Stimulated activated CD4-positive, alpha-beta T cell treated with anti-CD3 and anti-CD28 coated beads, Interleukin-12 subunit alpha, Interleukin-12 subunit beta, amount 100 ng/mL, for 24 hours (primary cell): ENCODE measurements at places on chromosomes 3 and 15.

DNA sequence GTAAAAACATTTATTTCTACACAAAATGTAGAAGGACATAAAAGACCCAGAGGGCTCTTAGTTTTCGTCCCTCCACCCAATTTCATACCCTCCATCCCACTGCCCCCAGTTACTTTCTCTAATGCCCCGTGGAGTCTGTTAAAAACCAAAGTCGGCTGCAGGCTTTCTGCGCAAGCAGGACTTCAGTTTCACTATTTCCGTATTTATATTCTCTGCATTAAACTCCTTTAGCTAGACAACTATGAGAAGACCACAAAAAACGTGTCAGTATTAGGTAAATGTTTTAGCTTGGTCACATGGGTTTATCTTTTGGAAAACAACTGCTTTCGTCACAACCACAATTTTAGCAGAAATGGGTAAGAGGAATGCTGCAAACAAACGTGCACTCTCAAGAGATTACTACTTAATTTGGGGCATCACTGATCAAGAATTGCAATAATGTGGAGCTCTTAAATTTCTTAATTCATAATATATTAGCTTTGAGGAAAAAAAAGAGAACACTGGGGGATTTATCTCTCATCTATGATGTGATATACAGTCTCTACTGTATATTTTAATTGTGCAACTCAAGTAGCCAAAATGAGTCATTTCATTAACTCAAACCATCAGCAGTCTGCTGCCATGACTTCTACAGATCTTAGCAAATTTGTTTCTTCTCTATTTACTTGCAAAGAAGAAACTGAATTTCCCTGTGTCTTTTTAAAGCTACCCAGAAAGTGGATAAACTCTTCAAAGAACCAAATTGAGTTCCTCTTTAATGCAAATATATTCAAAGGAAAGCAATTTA, 740 bp upstream of the NSMCE3 start:
- DNase-seq = no peak

DNA sequence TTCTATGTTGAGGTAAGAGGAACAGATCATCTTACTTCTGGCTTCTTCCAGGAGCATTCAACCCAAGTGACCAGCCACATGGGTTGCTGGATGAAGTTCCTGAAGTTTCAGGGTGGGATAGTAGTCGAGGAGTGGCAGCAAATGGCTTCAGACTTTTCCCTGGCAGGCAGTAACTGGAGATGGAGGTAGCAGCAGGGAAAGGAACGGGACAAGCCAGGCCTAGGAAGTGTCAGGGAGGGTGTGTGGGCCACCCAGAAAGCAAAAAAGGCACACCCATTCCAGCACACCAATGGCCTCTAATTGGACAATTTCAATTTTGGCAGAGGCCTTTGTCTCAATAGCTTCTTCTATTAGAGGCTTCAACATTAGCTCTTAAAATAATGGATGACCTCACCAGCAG, 498.6 kb upstream of the ATP11B start:
- no peak for DNase-seq

DNA sequence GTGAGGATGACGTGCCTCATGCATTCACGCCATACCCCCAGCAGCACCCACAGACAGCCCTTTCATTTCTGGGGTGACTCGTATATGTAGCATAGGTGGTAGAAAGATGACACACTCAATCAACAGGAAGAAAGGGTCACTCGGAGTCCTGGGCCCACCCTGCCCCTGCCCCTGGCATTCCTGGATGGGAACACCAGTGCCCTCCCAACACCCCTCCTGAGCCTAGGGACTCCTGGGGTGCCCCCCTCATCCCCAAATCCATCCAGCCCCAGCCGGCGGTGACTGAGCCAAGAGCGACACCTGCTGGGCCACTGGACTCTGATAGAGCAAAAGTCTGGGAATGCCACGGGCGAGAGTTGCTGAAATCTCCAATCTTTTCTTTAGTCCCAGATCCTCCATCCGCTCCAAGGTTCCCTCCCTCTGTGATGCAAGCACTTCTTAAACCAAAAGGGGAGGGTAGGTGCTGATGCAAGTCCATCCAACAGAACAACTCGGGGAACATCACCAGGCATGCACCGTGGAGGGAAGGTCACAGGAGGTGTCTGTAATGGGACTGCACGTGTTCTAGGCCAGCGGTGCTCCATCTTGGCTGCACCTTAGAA, 31.1 kb downstream of the ACAN start:
- DNase-seq = no peak

DNA sequence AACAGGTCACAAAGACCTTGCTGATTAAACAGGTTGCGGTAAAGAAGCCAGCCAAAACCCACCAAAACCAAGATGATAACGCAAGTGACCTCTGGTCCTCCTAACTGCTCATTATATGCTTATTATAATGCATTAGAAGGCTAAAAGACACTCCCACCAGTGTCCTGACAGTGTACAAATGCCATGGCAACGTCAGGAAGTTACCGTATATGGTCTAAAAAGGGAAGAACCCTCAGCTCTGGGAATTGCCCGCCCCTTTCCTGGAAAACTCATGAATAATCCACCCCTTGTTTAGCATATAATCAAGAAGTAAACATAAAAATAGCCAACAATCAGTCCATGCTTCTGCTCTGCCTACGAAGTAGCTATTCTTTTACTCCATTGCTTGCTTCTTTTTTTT, 108.1 kb downstream of the MAGI1 start:
- no peak for DNase-seq

- DNase-seq = no peak
Measured at GRCh38 chr3:182308328-182308727, 485.0 kb upstream of the ATP11B start.

DNA sequence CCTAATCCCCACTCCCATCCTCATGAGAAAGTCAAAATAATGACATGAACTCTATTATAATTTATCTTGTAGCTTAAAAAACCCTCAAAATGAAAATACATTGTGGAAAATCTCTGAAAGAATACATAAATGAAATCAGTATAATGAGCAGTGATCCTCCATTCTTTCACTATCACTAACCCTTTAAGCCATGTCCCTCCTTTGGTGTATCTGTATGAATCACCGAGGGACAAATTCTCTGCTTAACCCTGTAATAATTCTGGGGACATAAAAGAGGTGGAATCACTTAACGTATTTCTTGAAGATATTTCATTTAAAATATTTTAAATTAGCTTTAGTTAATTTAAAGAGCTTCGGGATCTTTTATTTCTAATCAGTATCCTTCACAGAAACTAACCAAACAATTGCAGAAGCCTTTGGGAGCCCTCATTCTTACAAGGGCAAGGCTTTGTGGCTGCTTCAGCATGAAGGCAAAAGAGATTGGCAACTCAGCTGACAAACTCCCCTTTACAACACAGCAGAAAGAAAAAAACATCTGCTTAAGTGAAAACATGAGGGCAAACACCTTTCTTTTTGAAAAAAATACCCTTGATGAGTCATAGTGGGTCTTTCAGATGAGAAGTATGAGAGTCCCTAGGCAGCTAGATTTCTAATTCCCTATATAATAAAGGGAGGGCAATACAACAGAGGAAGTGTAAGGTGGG, 44.0 kb upstream of the ALCAM start:
- DNase-seq = no peak

- no peak for DNase-seq
Measured at GRCh38 chr3:28250999-28251398, 9.6 kb downstream of the CMC1 start.

DNA sequence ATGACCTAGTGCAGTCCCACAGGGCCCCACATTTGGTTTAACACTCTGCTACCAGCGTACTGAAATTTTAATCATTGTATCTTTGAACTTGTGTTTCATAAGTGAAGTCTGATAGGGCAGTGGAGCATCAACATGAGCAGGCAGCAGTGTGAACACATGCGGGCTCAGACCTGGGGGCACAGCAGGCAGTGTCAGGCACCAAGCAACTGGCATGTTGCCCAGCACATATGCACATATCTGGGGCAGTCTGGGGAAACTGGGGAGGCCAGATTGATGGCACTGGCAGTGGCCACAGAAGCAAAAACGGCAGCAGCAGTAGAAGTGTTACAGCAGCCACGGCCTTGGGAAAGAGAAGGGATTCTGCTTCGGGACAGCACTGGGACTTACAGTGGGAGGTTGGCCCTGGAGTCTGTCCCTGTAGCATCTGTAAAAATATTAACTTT, 353.9 kb upstream of the KCNMB2 start:
- no peak for DNase-seq

- no peak for DNase-seq
Measured at GRCh38 chr15:100735129-100736053, 133.0 kb downstream of the ASB7 start.

DNA sequence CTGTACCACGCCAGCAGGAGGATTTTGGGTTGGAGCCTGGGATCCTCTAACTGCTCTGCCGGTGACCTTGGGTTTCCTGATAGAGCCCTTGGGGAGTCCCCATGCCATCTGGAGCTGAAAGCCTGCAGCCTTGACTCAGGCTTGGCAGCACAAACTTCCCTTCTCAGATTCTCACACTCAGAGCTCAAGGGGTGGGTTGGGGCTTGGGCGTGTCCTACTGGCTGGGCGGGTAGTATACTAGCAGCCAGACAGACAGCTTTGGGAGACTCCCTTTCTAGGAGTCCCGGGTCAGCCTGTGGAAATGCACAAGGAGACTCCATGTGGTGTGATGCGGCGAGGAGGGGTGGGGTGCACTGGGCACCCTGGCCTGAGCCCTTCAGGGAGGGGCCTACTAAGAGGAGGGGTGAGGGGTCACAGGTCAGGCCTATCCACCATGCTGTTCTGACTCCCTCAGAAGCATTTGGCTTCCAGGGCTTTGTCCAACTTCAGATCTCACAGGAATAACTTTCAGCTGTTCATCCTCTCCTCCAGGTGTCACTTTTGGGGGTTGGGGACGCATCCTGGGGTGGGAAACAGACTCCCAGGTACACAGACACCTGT, 21.6 kb upstream of the PLXNA1 start:
- DNase-seq = no peak

GRCh38 chr3:24828011-24828410, 333.4 kb upstream of the THRB start:
- no peak for DNase-seq

DNA sequence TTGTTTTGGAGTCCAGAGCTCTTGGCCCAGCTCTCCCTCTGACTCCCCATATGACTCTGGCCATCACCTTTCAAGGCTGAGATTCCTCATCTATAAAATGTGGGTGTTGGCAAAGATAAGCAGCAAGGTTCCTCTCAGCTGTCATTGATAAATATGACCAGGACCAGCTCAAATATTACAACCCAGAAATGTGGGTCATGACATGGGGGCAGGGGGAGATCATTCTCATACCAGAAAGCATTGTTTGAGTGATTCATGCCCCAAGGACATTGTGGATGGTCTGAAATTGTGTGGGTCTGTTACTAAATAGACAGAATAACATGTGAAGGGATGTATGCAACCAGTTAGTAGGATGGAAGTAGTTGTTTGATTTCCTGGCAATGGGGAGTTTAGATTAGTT, 13.9 kb downstream of the UPK1B start:
- no peak for DNase-seq

- no peak for DNase-seq
Measured at GRCh38 chr15:90165157-90165556, 36.0 kb upstream of the SEMA4B start.

DNA sequence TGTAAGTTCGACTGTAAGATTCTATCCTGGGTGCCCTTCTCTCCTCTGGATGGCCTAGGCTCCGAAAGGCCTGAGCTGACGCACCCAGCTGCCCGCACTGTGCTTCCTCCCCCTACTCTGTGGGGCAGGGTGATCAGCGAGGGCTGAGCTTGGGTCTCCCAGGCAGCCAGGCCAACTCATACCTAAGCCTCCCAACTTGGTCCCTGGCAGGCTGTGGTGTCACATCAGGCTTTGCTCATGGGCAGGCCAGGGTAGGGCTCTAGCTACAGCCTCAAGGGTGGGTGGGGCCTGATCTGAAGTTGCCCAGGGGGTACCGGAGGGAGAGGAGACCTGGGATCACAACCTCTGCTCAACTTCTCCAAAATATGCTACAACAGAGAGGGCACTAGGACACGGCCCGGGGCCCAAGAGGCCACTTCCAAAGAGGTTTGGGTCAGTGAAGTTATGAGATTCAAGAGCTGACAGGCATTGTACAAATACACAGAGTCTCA, 123.1 kb downstream of the ADCY5 start:
- no peak for DNase-seq

DNA sequence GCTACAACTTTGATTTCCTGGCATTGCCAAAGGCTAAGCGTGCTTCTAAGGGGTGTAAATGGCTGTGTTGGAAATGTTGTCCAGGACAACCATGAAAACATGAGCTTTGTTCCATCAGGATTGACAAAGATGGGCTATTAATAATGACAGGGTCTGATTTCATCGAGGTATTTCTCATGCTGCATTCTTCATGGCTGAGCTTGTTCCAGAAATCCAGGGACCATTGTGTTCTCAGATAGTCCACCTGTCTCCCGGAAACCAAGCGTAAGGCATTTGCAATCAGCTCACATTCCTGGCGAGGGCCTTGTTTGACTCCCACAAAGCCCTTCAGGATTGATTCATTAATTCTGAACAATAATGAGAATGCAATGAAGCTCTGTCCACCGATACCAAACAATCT, 111.3 kb downstream of the CD47 start:
- no peak for DNase-seq

DNA sequence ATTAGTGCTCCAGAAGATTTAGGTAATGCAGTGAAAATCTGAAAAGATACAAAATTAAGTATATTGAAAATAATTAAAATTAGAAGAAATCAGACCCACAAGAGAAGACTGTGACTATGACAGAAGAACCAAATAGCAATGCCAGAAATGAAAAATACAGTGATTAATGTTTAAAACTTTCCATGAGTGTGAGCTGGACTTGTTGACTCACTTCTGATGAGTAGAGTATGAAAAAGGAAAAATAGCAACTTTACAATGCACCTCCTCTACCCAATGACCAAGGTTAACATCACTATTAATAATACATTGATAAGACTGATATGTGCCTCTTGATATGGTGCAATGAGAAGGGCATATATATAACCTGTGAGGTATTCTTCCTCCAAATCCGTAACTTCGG, 39.3 kb upstream of the SLC22A13 start:
- no peak for DNase-seq

DNA sequence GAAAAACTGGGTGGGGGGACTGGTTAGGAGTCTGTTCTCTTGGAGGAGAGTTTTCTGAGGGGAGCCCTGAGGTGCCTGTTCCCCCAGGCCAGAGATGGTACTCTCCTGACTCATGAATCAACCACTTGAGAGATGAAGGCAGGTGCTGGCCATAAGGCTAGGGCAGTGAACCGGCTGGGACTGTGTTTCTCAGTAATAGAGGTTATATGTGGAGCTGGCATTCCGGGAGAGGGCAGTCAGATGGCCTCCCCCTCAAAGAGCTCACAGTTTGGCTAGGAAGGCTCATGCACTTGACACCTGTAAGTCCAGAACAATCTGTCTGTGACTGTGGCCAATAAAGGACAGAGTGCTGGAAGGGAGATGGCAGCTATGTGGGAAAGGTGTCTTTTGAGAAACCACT, 10.0 kb upstream of the SCN10A start:
- no peak for DNase-seq

GRCh38 chr3:13638927-13639326, 90.0 kb downstream of the FBLN2 start:
- DNase-seq = no peak

DNA sequence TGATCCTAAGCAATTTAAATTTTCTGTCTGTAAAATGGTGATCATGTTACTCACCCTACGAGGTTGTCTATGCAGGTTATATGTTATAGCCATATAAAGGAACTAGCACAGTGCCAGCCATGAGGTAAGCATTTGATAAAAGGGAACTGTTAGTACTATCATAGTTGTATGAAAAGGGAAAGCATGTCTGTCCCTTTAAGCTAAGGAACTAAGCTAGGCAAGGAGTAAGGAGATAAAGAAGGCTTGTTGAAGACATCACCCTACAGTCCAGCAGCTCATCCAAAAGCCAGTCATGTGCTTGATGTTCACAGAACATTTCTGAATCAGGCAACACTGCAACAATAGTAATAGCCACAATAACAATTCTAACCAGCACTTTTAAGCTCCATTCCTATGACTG, 243.9 kb downstream of the ZBTB20 start:
- DNase-seq = no peak
